Testis (tissue), 5 donors: ENCODE measurements at places on chromosomes 3 and 15. TPM values are rescaled to one million over a fixed set of nuclear protein-coding genes. Genes with fewer than 3 reads are reported as not detected.

CCDC54 gene
- total RNA-seq = 107 TPM

TUSC7 gene
- 2.1 TPM for total RNA-seq

ACKR2 gene
- total RNA-seq = 7.8 TPM

FEM1B gene
- 65.8 TPM for total RNA-seq

IL1RAP gene
- total RNA-seq = 1.7 TPM

CLN6 gene
- total RNA-seq = 39.7 TPM

NMNAT3 gene
- 23.9 TPM for total RNA-seq

SLC30A4 gene
- 32.6 TPM for total RNA-seq

KLF15 gene
- 36.1 TPM for total RNA-seq

SUSD5 gene
- total RNA-seq = 7.7 TPM

PTX3 gene
- 0.19 TPM for total RNA-seq

DNA sequence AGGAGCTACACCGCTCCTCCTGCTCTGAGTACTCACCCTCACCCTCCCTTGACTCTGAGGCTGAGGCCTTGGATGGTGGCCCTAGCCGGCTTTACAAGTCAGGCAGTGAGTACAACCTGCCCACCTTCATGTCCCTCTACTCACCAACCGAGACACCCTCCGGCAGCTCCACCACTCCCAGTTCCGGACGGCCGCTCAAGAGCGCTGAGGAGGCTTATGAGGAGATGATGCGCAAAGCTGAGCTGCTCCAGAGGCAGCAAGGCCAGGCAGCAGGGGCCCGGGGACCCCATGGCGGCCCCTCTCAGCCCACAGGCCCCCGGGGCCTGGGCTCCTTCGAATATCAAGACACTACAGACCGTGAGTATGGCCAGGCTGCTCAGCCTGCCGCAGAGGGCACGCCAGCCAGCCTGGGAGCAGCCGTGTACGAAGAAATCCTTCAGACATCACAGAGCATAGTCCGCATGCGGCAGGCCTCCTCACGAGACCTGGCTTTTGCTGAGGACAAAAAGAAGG is 21.2 kb upstream of the APEH start:
- no peaks in the 10 kb centered on the region for H3K36me3 ChIP-seq
- no peak overlapping the region for H3K4me3 ChIP-seq
- no peak for DNase-seq
- no peaks in the 10 kb centered on the region for H3K4me1 ChIP-seq
- no peak overlapping the region for H3K27ac ChIP-seq
- H3K27me3 ChIP-seq = no peaks in the 10 kb centered on the region

DNA sequence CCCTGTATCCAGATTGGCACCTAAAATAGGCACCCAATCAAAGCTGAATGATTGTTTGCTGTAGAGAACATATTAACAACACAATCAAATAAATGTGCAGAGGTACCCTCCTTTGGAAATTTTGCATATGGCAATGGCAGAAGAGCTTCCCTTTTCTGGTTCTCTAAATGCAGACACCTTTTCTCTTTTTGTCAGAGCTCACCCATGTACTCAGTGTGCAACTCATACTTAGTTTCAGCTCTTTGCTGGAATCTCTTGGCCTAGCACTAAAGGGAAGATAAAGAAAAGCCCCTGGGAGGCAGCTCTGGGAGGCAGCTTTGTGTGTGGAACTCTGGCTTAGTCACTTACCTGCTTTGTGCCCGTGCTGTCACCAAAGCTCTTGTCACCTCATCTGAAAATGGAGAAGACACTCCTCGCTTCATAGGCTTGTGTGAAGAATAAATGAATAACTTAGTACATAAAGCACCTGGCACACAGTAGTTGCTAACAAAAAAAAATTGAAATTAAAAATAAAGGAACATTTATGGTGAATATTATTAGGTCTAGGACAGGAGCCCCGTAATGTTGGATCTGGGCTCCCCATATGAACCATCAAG is 28.8 kb downstream of the ST6GAL1 start:
- H3K36me3 ChIP-seq = no peaks in the 10 kb centered on the region
- no peak for DNase-seq
- H3K27ac ChIP-seq = no peak overlapping the region
- no peaks in the 10 kb centered on the region for H3K4me1 ChIP-seq

GRCh38 chr3:37872413-37873160 is 10.9 kb downstream of the CTDSPL start:
- no peak for DNase-seq
- no peaks in the 10 kb centered on the region for H3K27me3 ChIP-seq
- H3K4me1 ChIP-seq = no peaks in the 10 kb centered on the region

DNA sequence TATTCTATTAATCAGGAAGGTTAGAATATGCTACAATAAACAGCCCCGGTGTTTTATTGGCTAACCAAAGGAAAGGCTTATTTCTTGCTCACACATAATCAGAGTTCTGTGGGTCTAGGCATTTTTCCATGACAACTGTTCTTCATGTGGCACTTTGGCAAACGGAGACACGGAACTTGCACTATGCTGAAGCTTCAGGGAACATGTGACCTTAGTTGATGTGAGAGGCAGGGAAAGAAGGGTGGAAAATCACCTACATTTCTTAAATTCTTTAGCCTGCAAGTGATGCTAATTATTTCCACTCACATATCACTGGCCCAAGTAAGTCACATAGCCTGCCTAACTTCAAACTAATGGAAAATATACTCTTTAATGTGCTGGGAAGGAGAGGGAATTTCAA is 344.6 kb downstream of the SV2B start:
- H3K27me3 ChIP-seq = no peaks in the 10 kb centered on the region
- no peaks in the 10 kb centered on the region for H3K36me3 ChIP-seq
- H3K27ac ChIP-seq = no peak overlapping the region
- no peaks in the 10 kb centered on the region for H3K4me1 ChIP-seq

GRCh38 chr3:106036696-106037095 is 167.9 kb upstream of the CBLB start:
- H3K27me3 ChIP-seq = no peaks in the 10 kb centered on the region
- no peak overlapping the region for H3K4me3 ChIP-seq
- no peak for DNase-seq
- no peaks in the 10 kb centered on the region for H3K36me3 ChIP-seq
- no peak overlapping the region for H3K27ac ChIP-seq

GRCh38 chr3:114223143-114223542 is 14.2 kb downstream of the ZNF80 start:
- H3K27me3 ChIP-seq = no peaks in the 10 kb centered on the region
- no peak for DNase-seq
- no peak overlapping the region for H3K27ac ChIP-seq
- no peak overlapping the region for H3K4me3 ChIP-seq
- H3K4me1 ChIP-seq = no peaks in the 10 kb centered on the region
- no peaks in the 10 kb centered on the region for H3K36me3 ChIP-seq

DNA sequence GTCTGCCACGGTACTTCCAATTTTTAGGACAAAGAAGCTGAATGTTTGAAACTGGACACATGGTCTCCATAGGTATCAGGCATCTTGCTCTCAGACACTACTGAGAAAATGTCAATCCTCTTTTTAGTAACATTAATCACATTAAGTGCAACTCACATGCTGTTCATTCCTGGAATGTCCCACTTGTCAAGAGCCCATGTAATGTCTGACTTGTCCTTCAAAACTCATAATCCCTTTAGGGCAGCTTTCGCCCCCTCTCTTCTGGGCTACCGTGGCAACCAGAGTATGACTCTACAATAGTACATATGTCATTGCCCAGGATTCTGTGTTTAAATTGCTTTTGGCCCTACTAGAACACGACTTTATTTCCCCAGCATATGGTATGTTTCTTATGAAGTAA is 12.3 kb downstream of the NUDT16 start:
- H3K4me1 ChIP-seq = no peaks in the 10 kb centered on the region
- no peaks in the 10 kb centered on the region for H3K36me3 ChIP-seq
- H3K4me3 ChIP-seq = no peak overlapping the region
- no peaks in the 10 kb centered on the region for H3K27me3 ChIP-seq

- H3K27ac ChIP-seq = no peak overlapping the region
- H3K27me3 ChIP-seq = no peaks in the 10 kb centered on the region
- no peak for DNase-seq
These were observed 116.7 kb downstream of the LRIG1 start for GRCh38 chr3:66383998-66384745.

- no peaks in the 10 kb centered on the region for H3K27me3 ChIP-seq
- no peak overlapping the region for H3K4me3 ChIP-seq
- H3K36me3 ChIP-seq = no peaks in the 10 kb centered on the region
- DNase-seq = no peak
These were observed 7.4 kb downstream of the EDEM1 start for GRCh38 chr3:5194801-5195509.

GRCh38 chr3:46435081-46435726 is 28.1 kb downstream of the CCRL2 start:
- no peak overlapping the region for H3K4me3 ChIP-seq
- no peak overlapping the region for H3K27ac ChIP-seq
- DNase-seq = no peak
- H3K4me1 ChIP-seq = no peaks in the 10 kb centered on the region

DNA sequence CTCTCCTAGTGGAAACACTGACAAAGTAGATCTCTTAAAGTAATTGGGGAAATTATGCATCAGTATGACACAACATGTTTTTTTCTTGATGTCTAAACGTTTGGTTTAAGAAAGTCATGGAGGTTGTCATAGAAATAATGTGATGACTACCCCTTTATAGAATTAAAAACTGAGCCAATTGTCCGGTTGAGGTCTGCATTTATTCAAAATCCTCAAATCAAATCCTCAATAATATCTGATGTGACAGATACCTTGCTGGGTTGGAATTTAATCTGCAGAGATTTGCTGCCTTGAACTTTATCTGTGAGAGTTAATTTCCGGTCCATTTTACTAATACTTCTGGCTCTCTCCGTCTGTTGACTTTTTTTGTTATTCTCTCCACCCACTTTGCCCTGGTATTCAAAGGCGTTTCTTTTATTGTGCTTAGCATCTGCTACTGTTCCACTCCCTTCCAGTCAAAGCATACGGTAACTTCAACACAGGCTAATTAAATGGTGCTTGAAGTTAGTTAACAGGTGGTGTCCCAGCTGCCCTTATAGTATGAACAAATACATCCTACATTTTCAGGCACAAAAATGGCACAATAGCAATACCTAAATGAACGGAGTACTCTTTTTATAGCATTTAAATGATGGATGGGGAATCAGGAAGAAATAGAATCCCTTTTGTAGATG is 628.3 kb downstream of the ROBO1 start:
- DNase-seq = no peak
- H3K27ac ChIP-seq = no peak overlapping the region
- no peaks in the 10 kb centered on the region for H3K4me1 ChIP-seq
- no peaks in the 10 kb centered on the region for H3K27me3 ChIP-seq
- H3K4me3 ChIP-seq = no peak overlapping the region

DNA sequence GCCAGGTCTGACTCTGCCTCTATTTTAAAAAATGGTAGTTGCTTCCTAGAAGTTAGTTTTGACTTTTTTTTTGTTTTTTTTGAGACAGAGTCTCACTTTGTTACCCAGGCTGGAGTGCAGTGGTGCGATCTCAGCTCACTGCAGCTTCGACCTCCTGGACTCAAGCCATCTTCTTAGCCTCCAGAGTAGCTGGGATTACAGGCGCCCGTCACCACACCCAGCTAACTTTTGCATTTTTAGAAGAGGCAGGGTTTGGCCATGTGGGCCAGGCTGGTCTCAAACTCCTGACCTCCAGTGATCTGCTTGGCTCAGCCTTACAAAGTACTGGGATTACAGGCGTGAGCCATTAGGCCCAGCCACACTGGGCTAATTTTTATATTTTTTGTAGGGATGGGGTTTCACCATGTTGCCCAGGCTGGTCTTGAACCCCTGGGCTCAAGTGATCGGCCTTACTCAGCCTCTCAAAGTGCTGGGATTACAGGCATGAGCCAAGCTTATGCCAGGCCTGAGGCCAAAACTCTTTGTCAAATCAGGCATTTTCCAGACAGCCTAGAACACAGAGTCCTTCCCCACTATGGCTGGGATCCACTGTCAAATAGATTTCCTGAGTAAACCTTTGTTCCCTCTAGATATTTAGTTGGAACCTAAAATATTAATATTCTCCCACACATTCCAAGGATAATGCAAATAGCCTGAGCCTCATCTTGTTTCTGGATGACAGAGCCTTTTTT is 13.7 kb downstream of the C3orf62 start:
- peak overlapping the region; percentile 86 for H3K27ac ChIP-seq
- no peaks in the 10 kb centered on the region for H3K36me3 ChIP-seq
- peaks cover 34% of the 10 kb centered on the region for H3K4me1 ChIP-seq
- H3K4me3 ChIP-seq = no peak overlapping the region
- peak; percentile 77 for DNase-seq

- H3K36me3 ChIP-seq = no peaks in the 10 kb centered on the region
- no peak for DNase-seq
- H3K27ac ChIP-seq = no peak overlapping the region
These were observed 175.6 kb downstream of the AKAP13 start for GRCh38 chr15:85555875-85556617.

GRCh38 chr15:70906842-70907241 is 14.2 kb downstream of the LRRC49 start:
- no peaks in the 10 kb centered on the region for H3K27me3 ChIP-seq
- no peaks in the 10 kb centered on the region for H3K4me1 ChIP-seq
- DNase-seq = no peak
- no peaks in the 10 kb centered on the region for H3K36me3 ChIP-seq

DNA sequence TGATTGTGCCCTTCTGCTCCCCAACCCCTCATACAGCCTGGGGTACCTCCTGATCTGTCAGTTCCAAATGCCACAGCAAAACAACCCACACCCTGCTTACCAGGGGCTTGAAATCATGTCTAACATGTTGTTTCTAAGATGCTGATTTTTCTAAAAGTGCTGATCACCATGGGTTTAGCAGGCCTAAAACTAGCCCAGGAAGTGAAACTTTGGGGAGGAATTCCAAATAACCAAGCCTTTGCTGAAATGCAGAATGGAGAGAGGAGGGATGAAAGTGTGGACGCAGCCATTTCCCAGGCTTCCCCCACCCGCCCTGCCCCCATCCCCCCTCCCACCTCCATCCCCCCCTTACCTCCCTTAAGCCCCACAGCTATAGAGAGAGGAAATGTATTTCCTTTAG is 2.0 kb upstream of the HRH1 start:
- no peak for DNase-seq
- H3K27me3 ChIP-seq = no peaks in the 10 kb centered on the region
- peaks cover 11% of the 10 kb centered on the region for H3K4me1 ChIP-seq
- no peak overlapping the region for H3K4me3 ChIP-seq

- no peak overlapping the region for H3K27ac ChIP-seq
- no peaks in the 10 kb centered on the region for H3K36me3 ChIP-seq
- DNase-seq = no peak
- H3K4me1 ChIP-seq = peaks cover 50% of the 10 kb centered on the region
These were observed 8.2 kb downstream of the SNX33 start for GRCh38 chr15:75655931-75656330.

GRCh38 chr3:36866368-36866767 is 78.5 kb downstream of the TRANK1 start:
- H3K27me3 ChIP-seq = no peaks in the 10 kb centered on the region
- no peaks in the 10 kb centered on the region for H3K36me3 ChIP-seq
- H3K4me1 ChIP-seq = no peaks in the 10 kb centered on the region
- no peak overlapping the region for H3K27ac ChIP-seq
- H3K4me3 ChIP-seq = no peak overlapping the region

DNA sequence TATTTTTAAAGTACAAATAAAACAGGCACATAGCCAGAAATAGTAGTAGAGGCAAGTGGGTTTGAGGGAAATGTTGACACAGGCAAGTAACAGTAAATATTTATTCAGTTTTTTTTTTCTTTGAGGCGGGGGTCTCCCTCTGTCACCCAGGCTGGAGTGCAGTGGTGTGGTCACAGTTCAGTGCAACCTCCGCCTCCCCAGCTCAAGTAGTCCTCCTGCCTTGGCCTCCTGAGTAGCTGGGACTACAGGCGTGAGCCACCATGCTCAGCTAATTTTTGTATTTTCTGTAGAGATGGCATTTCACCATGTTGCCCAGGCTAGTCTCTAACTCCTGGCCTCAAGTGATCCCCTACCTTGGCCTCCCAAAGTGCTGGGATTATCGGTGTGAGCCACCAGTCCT is 43.5 kb downstream of the PHLDB2 start:
- H3K4me1 ChIP-seq = no peaks in the 10 kb centered on the region
- H3K27ac ChIP-seq = no peak overlapping the region
- H3K4me3 ChIP-seq = no peak overlapping the region
- no peaks in the 10 kb centered on the region for H3K36me3 ChIP-seq
- no peaks in the 10 kb centered on the region for H3K27me3 ChIP-seq
